A549 treated with AZD2906 at 1 μM for 4 hours (cell line): ENCODE measurements at places on chromosomes 4 and X. TPM values are rescaled to one million over a fixed set of nuclear protein-coding genes. Genes with fewer than 3 reads are reported as not detected.

The SPIN3 gene
- 5.1 to 6.3 TPM (median 5.8 TPM) in 5 replicates for total RNA-seq

The SLC34A2 gene
- total RNA-seq, result 0.03 to 0.11 TPM (median 0.07 TPM) in 3 of 5 replicates, not detected in the others

The GRIA2 gene
- not detected in 5 replicates for total RNA-seq

The FTSJ1 gene
- total RNA-seq, result 68.4 to 73.6 TPM (median 70.8 TPM) in 5 replicates

The ATP5ME gene
- total RNA-seq, result 356 to 387 TPM (median 381 TPM) in 5 replicates
